ENCODE measurements at places on chromosomes 4 and X.

DNA sequence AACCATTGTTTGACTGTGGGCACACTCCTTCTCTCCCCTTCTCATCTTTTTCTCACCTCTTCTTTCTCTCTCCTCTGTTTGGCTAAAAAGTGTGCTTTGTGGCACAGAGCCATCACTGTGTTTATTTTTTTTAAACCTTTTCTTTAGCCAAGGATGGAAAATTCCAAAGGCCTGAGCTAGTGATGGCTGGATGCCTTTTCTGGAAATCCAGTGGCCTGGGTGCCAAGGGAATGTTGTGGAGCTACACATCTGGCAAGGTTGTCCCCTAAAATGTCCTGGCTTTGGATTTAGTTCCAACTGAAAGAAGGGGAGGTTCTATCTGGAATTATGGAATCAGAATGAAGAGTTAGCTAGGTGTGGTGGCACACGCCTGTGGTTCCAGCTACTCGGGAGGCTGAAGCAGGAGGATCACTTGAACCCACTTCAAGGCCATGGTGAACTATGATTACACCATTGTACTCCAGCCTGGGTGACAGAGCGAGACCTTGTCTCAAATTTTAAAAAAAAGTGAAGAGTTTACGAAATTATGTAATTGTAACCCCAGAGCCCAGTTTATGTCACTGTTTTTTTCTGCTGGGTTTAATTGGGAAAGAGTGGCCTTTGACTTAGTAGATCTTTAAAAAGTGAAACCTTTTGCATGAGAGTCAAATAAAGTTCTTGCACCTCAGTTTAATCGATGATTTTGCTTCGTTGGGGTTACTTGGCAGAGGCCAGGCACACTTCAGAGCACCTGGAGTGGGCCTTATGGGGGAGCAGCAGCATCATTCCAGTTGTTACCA lies 17.7 kb downstream of the DOCK11 start:
- no peak for DNase-seq

- no peak for DNase-seq
Observed at GRCh38 chr4:141455651-141456050, 180.7 kb upstream of the IL15 start.

DNA sequence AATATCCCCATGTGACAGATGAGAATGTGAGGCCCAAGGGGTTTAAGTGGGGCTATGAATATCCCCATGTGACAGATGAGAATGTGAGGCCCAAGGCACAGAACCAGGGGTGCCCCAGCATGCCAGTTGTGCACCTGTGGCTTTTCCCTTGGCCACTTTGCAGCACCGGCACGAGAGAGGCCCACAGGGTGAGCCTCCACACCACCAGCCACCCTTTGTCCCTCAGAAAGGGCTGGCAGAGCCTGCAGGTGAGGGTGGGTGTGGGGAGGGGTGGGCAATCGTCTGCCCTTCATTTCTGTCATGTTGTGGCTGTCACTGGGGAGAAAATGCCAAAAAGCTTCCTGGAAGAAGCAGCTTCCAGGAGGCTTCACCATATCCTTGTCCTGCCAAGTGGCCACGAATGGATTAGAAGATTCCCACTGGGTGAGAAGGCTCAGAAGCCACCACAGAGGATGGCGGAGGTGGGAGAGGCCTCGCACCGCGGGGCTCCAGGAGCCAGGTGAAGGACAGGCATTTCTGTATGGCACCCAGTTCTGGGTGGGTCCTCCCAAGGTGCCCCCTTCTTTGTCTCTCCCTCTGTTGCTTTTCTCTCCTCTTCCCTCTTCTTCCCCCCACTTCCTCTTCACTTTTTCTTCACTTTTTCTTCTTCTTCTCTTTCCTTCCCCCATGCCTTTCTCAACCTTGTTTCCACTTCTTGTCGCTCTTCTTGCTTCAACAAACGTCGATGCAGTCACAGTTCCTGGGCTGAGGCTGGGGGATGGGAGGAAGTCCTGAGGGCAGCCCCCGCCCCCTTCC lies 469 bp upstream of the GPR78 start:
- no peak for DNase-seq

GRCh38 chr4:65791812-65792308 lies 121.6 kb upstream of the EPHA5 start:
- no peak for DNase-seq

GRCh38 chrX:153439977-153440376 lies 5.9 kb downstream of the TREX2 start:
- DNase-seq, result no peak

DNA sequence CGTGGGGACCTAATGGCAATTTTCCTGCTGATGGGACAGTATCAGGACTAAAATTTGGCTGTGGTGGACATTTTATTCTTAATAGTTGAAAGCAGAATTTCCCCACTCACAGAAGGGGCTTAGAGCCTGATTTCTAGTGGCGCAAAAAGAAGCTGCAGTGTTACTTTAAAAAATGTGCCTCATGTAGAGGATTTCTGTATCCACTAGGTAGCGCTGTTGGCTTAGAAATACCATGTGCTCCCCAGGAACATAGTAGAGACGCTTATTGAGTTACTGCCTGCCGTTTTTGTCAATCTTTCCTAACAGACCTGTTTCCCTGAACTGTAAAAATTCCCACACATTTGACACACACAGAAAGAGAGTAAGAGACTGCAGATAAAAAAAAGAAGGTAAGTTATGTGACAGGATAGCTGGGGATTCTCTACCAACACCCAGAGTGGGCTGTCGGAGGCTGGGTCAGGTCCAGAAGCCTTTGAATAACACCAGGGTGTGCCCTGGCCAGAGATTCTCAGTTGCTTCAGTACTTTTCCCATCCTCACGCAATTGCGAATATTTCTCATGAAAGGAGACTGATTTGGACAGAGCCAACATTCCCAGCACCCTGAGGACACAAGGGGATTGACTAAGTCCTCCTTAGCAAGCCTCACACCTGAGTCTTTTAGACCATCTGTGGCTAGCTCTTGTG lies 88.4 kb downstream of the ZXDA start:
- no peak for DNase-seq

DNA sequence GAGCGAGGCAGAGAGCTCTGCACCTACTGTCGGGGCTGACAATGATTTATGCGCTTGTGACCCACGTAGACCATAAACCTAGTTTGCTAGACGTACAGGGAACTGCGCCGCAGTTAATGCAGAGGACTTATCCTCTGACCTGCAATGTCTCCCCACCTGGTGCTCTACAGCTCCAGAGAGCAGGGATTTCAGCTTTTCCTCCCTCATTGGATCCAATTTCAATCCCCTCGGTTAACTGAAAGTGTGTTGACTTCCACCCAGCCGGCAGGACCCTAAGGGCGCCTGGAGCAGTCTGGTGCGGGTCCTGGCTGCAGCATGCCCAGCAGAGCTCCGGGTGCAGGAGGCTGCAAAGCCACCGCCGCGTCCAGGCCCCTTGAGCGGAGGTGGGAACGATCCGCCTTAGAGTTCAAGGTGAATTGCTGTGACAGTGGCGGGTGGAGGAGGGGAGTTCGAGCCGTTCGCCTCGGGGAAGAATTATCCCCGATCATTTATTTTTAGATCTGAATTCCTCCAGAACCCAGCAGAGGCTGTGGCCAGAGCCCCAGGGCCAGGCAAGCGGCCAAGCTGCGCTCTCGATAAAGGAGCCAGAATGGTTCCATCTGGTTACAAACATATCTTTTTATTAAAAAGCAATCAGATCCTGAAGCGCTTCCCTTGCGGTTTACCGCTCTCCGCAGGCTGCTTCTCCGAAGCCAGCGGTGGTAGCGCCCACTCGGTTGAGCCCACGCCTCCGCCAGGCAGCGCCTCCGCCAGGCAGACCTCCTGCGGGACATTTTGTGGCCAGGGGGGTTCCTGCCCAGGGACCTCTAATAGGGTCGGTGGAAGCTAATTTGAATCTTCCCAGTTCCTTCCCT lies 66.0 kb downstream of the FBXO8 start:
- DNase-seq, result no peak

DNA sequence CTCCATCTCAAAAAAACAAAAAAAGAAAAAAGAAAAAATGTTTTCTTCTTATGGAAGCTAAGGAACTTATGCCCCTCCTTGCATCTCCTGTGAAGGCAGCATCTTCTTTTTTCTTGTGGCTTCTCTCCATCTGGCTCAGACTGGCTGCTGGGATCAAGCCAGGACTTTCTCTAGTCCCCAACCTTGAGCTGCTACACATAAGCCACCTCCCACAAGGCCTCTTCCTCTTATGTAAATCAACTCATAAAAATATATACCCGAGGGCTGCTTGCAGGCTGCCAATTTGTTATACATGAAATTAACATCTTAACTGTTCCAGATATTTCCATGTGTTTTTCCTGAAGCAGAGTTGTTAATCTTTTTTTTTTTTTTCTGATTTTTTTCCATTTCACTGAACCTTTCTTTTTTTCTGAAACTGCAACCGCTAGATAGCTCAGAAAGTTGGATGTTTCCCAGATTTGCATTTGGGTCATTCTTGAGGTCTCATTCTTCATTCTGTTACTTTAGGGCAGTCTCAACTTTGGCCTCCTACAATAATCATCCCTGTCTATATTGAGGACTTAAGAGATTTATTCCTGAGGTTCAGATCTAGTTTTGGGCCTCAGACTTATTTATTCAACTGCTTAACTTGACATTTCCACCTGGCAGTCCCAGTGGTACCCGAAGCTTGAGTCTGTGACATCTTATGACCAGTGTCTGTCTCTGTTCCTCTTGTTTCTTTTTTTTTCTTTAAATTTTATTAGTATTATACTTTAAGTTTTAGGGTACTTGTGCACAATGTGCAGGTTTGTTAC lies 10.3 kb downstream of the SNX25 start:
- no peak for DNase-seq

DNA sequence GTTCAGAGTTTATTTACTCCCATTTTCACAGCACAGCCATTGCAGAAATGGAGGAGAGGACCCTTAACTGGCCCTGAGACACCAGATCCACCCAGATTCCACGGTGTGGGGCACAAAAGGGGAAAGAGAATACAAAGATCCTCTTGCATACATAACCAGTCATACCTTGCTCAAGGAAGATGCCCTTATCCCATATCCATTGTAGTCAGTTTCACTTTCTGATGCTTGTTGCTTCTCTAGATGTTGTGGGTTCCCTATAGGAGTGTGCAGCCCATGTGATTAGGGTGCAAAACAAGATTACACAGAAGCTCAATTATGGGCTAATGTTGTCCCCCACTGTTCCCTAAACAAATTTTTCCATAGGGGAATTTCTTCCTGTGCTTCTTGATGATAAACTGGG lies 1309.0 kb upstream of the PABPC4L start:
- DNase-seq, result no peak

GRCh38 chr4:142242156-142242555 lies 603.9 kb downstream of the INPP4B start:
- DNase-seq, result no peak

DNA sequence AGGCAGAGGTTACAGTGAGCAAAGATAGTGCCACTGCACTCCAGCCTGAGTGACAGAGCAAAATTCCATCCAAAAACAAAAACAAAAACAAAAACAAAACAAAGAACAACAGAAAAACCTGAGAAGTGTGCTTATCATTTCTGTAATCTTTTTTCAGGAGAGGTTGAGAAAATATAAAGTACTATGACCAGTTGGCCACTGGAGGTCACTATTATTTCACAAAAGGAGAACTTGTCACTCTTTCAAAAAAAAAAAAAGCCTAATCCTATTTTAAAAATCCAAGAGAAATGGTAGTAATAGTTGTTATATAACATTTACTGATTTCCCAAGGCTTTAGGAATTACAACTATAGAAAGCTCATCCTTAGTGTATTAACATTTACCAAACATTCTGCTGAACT lies 24.9 kb upstream of the RNF150 start:
- DNase-seq, result no peak

DNA sequence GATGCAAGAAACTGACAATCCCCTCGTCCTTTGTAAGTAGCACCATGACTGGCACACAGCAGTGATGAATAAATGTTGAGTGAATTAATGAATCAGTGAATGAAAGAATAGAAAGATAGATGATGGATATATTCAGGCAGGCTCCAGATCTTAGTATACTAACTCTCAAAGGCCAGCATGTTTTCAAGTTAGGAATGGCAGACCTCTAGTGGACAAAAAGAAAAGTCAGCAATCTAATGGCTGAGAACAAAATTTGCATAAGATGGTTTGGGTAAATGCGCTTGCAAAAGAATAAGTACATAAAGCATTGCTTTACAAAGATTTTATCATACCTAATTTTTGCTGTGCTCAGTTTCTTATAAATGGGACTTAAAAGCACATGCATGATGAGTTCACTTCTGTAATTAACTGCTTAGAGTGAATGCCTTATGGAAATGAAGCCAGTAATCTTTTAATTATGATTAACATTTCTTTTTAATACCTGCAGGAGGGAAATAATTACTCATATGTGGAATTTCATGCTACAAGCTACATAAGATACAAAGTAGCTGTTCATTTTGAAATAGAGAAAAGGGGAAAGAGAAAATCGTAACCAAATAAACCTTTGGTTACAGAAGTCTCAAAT lies 126.9 kb upstream of the GPRIN3 start:
- DNase-seq, result no peak

DNA sequence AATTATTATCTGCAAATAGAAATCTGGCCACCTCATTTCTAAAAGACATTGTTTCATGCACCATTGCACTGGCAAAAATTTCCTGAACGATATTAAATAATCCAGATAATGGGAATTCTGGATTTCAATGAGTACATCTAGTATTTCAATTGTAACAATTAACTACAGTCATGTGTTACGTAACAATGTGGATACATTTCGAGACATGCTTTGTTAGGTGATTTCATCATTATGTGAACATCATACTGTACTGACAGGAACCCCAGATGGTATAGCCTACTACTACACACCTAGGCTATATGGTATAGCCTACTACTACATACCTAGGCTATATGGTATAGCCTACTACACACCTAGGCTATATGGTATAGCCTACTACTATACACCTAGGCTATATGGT lies 14.8 kb downstream of the LAMTOR3 start:
- DNase-seq, result no peak

- no peak for DNase-seq
Observed at GRCh38 chr4:763922-764321, 58.3 kb downstream of the PCGF3 start.

- DNase-seq, result no peak
Observed at GRCh38 chr4:127648061-127648460, 15.3 kb downstream of the INTU start.

- DNase-seq, result no peak
Observed at GRCh38 chr4:41718907-41719306, 29.6 kb downstream of the PHOX2B start.

DNA sequence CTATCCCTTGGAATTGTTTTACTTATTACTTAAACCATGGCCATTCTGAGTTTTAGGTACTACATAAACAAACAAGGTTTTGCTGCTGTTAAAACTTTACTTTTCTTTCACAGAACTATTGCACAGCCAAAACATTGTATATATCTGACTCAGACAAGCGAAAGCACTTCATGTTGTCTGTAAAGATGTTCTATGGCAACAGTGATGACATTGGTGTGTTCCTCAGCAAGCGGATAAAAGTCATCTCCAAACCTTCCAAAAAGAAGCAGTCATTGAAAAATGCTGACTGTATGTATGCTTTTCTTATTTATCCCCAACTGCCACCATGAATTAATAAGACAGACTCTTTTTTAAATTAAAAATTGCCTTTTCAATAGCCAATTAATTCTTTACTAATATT lies 69.8 kb downstream of the CCKAR start:
- no peak for DNase-seq

- no peak for DNase-seq
Observed at GRCh38 chr4:102612210-102612609, 111.1 kb downstream of the NFKB1 start.
